ENCODE measurements at places on chromosomes 4 and X. TPM values are rescaled to one million over a fixed set of nuclear protein-coding genes. Genes with fewer than 3 reads are reported as not detected.

The UGT2B17 gene
- not detected for total RNA-seq

The AR gene
- total RNA-seq, result 1.5 TPM

The VCX3A gene
- total RNA-seq, result not detected

DNA sequence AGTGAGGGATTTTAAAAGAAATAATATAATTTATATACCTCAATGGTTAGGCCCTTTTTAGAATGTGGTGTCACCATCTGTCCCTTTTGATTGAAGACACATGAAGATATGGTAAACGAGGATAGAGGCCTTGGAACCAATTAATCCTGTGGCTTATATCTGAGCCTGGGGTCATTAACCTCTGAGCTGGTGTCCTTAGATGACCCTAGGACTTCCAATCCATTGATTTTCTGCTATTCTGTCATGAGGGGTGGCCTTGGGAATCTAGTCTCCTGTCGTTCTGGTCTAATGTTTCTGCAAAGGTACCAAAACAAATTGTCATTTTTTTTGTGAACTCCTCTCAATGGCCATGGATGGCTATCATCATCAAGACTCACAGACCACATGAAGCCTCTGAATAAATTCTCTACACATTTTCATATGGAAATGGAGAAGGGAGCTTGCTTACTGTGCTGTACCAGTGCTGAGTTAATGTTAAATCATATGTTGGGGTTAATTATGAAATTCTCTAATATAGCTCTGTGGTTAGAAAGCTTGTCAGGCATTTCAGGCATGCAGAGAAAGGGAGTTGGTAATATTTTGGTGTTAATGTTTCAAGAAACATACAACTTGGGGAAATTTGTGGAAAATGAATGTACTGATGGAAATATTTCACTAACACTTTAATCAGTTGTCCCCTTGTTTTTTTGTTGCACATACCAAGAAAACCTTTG, 204.2 kb upstream of the IL15 start:
- no peak overlapping the region for H3K27ac ChIP-seq
- no peaks in the 10 kb centered on the region for H3K36me3 ChIP-seq
- no peak overlapping the region for H3K4me3 ChIP-seq
- no peak for DNase-seq
- H3K4me1 ChIP-seq, result no peaks in the 10 kb centered on the region

- H3K4me1 ChIP-seq, result no peaks in the 10 kb centered on the region
- no peak overlapping the region for H3K4me3 ChIP-seq
- no peaks in the 10 kb centered on the region for H3K36me3 ChIP-seq
- H3K27me3 ChIP-seq, result no peaks in the 10 kb centered on the region
- no peak overlapping the region for H3K27ac ChIP-seq
These were observed 395.9 kb upstream of the EMCN start for GRCh38 chr4:100913685-100914084.

DNA sequence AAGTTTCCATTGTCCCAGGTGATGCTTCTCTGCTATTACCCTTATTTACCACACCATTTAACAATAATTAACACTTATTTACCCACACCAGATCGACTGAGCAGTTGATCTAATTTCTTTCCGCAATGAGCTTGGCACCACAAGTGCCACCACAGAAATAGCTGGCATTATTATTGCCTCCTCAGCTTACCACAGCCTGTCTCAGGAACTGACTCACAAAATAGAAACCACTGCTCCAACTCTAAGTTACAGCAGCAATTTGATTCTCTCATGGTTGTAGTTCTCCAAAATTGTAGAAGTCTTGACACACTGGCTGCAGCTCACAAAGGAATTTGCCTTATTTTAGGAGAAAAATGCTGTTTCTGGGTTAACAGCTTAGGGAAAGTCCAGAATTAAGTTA, 22.5 kb downstream of the ZNF721 start:
- H3K4me3 ChIP-seq, result no peak overlapping the region
- H3K4me1 ChIP-seq, result peaks cover 12% of the 10 kb centered on the region
- no peaks in the 10 kb centered on the region for H3K27me3 ChIP-seq
- H3K36me3 ChIP-seq, result no peaks in the 10 kb centered on the region

DNA sequence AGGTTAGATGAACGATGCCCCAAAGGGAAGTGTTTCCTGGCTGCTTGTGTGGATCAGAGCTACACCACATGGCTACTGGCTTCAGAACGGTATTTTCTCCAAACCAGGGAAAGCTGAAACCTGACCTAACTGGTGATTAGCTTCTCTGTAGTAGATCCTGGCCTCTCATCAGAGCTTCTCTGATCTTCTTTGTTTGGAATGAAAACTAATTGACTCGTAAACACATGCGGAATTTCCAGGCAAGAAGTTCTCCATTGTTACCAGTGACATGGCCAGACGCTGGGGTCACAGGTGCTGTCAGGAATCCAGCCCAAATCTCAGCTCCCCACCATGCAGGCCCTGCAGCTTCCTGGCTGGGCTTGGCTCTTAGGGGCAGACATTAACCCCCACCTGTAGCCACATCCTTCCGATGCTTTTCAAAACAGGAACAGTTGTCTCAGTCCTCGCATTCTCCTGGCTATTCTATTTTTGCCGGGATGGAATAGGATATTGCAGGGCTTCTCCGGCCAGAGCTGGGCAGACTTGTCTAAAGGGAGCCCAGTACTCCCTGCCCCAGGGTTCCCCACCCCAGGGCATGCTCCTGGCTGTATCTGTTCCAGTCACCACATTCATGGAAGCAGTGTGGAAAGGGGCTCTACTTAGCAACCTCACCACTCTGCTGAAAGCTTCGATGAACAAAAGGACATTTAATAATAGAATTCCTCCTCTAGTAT, 305.4 kb upstream of the F9 start:
- H3K4me3 ChIP-seq, result no peak overlapping the region
- no peak overlapping the region for H3K27ac ChIP-seq
- H3K27me3 ChIP-seq, result no peaks in the 10 kb centered on the region
- H3K4me1 ChIP-seq, result no peaks in the 10 kb centered on the region

DNA sequence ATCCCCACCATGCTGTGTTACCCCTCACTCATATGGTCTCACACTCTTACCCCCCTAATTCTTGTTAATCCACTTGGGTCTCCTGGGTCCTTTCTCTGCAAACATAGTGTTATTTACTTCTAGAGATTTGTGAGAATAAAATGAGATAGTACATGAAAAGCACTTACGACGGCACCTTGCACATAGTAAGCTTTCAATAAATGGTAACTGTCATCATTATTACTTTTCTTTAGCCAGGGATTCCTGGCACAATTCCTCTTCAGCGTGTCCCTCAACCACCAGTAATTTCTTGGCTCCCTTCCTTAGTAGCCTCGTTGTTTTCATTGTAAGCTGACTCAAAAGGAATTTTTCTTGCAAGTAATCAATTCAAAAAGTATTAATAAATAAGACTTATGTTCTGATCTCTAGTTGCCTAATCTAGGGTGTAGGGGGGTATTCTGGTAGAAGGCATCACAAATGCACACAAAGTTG, 30.1 kb upstream of the RBMX start:
- peaks cover 3% of the 10 kb centered on the region for H3K36me3 ChIP-seq
- peaks cover 13% of the 10 kb centered on the region for H3K4me1 ChIP-seq
- no peaks in the 10 kb centered on the region for H3K27me3 ChIP-seq
- peak overlapping the region; percentile 96 for H3K4me3 ChIP-seq
